ENCODE measurements at places on chromosomes 3 and 15.

DNA sequence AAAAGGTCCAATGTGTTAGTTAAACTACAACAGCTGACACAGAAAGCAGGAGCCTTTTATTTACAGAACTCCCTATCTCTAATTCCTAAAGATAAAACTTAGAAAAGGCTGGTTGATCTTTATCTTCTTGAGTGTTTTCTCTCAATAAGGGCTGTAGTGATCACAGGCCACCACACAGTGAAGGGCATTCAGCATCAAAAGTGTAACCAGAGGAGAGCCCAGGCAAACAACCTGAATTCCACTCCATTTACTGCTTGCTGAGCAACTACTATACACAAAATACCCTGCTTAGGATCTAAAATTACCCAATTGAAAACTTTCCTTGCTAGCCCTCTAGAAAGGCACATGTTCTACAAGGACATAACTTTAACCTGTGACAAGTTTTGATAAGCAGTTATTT is 122.7 kb downstream of the MEIS2 start:
- DNase-seq = no peak

DNA sequence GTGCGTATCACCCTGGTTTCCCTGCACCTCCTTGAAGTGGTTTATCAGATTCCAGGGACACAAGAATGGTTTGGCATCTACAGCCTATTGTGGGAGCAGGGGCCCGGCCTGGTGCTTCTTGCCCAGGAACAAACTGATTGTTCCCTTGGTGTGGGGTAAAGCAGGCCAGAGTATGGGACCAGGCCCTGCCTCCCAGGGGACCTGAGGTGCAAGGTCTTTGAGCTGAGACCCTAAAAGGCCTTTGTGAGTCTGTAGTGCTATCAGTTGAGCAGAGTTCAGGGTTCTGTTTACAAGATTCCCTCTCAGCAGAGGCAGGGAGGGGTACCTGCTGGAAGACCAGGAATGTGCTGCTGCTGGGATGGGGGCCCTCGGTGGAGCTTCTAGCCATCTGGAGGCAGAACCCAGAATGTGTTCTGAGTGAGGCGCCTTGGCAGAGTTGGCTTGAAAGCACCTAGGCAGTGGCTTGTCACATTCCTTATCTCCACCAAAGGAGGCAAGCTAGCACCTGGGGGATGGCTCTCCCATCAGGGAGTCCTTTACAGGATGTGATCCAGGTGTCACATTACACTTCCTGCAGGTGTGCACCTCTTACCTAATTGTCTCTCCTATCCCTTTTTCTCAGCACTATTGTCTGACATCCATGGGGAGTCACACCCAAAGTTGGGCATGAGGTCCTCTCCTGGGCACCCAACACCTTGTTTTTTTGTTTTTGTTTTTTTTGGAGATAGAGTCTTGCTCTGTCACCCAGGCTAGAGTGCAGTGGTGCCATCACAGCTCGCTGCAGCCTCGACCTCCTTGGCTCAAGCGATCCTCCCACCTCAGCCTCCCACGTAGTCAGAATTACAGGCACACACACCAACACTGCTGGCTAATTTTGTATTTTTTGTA is 13.1 kb downstream of the FLNB start:
- no peak for DNase-seq

DNA sequence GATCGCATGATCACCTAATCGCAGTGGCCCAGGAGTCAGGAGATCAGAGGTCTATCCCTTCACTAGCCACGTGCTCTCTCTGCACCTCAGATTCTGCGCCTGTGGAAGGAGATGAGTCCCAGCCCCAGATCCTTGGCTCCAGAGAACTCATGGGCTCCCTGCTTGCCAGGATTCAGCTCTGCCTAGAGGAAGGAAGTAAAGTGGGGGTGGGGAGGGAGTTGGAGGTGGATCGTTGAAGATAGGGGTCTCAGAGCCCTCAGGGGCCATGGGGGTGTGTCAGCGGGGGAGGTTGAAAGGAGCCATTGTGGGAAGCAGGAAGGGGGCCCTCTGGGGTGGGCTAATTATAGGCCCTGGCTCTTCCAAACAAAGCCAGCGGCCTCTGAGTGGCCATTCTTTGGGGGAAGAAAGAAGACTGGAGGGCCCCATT is 11.3 kb upstream of the STRA6 start:
- no peak for DNase-seq

DNA sequence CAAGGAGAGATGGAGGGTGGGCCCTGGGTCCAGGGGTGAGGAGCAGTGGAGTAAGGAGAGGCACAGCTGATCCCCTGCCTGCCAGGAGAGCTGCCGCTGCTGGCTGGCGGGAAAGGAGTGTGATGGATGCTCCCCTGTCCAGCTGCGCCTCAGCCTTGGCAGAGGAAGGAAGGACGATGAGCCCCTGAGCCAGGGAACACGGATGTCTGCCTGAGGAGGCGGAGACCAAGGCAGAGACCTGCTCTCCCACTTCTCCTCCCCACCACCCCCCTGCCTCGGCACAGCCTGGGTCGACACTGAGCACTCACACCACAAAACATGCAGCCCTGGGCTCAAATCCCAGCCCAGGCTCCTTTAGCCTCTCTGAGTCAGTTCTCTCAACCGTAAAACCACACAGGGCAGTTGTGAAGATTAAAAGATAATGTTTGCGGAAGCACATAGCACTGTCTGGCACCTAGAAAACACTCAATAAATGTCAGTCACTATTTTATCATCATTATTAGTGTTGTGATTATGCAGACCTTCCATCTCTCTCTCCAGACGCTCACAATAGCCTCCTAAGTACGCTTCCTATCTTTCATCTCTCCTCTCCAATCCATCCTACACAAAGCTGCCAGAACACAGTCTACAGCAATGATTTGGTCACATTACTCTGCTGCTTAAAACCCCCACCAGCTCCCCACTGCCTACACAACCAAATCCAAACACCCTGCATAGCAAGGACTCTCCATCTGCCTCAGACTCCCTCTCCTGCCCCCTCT is 52.2 kb downstream of the SEMA5B start:
- DNase-seq = no peak

GRCh38 chr3:52787246-52787645 is 7.3 kb upstream of the ITIH3 start:
- no peak for DNase-seq

GRCh38 chr3:155102329-155102728 is 22.2 kb downstream of the MME start:
- no peak for DNase-seq

- DNase-seq = no peak
Observed at GRCh38 chr15:80957556-80957955, 32.1 kb downstream of the MESD start.

DNA sequence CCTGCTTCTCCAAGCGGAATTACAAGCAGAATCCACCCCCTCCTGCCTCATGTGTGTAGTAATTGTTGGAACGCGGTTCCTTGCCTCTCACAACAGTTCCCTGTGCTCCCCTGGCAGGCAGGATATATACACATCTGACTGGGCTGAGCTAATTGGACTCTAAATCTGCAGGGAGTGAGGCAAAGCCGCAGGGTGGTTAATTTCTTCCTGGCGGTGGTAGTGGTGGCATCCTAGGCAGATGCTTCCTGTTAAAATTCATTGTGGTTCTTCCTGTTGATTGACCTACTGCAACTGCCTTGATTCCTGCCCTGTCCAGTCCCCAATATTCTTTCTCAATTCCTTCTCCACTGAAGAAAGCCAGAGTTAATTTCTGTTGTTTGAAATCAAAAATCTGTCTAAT is 202.9 kb upstream of the PROK2 start:
- DNase-seq = no peak
